Astrocyte of the spinal cord (primary cell): ENCODE measurements at places on chromosomes 1 and 21.

DNA sequence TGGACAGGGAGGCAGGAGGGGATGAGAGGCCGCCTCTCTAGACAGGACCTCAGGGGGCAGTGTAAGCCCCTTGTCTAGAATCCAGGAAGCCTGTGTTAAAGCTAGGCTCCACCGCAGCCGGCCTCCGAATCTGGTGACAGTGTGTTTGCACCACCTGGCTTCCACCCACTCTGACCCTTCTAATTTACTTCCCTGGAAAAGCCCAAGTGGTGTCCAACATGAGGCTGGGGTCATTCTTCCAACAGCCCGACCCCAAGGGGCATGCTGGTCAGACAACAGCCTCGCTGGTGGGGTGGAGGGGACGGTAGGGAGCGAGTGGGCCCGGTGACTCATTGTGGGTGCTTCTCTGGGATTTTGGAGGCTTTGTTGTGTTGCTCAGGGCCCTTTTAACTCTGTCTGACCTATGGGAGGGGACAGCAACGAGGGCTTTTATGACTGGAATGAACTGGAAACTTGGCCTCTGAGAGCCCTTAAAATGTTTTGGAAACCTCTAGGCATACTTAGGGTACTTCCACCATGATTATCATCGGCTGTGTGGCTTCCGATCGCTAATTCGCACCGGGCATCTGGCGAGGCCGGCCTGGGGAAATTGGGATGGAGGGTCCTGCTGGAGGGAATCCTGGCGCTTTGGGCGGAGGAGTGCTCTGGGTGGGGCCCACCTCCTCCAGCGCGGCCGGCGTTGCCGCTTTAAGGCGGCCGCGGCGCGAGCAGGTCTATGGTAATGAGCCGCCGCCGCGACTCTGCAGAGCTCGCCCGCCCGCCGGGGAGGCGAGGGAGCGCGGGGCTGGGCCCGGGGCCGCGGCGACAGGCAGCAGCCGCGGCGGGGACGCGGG is at the start of gene CELSR2:
Gene CELSR2 (plus strand): TSS at position 743 of the 833 bp plus-strand sequence. CDS start 541 bp downstream, outside the sequence.
- peak; percentile 57 for DNase-seq

- no peak for DNase-seq
These were observed 11.7 kb downstream of the COL18A1 start for GRCh38 chr21:45416620-45417019.

GRCh38 chr21:28127175-28127785 is 865.4 kb downstream of the LTN1 start:
- DNase-seq, result no peak

DNA sequence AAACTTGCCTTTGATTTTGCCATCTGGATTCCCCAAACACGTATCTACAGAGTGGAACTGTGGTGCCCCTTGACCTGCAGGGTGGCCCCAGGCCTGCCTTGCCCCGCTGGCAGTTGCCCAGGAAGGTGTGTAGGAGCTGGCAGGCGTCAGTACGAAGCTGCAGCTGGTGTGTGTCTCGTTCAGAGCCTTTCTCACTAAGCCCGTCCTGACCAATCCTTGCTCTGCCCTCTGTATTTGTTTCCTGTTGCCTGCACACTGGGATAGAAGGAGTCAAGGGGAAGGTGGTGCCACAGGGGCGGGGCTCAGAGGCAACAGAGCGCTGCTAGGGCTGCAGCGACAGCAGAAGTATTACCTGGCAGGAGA is 5.2 kb upstream of the VSIG8 start:
- DNase-seq, result no peak

GRCh38 chr1:17886838-17887441 is 131.8 kb downstream of the ACTL8 start:
- no peak for DNase-seq

GRCh38 chr21:45874716-45875415 is 106.7 kb upstream of the COL6A1 start:
- DNase-seq, result peak; percentile 98

GRCh38 chr1:50570066-50570468 is 146.8 kb upstream of the DMRTA2 start:
- peak; percentile 77 for DNase-seq

GRCh38 chr1:5845376-5845775 is 146.8 kb downstream of the NPHP4 start:
- DNase-seq, result no peak

DNA sequence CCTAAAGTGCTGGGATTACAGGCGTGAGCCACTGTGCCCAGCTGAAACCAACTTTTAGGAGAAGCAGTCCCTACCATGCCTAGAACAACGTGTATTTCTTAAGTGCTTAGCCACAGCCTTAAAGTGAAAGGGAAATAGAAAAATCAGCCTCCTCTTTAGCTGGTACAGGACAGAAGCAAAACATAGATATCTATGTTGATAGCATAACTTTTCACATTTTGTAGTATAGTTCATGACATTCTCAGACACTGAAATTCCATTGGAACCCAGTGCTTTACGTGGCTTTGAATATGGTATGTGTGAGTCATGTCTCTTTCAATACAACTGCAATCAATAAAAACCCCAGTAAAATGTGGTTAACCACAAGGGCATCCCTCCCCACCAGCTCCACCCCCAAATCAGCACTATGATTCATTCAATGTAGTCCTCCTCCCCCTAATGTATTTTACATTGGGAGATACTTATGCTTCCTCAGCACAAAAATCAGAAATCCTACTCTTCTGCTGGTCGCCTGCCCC is 32.1 kb downstream of the TGFB2 start:
- DNase-seq, result peak; percentile 98

- DNase-seq, result no peak
These were observed 17.7 kb upstream of the RIPK4 start for GRCh38 chr21:41784456-41785102.

- no peak for DNase-seq
These were observed 142.4 kb downstream of the AK5 start for GRCh38 chr1:77424236-77424635.

- no peak for DNase-seq
These were observed 436.6 kb upstream of the C1orf87 start for GRCh38 chr1:60510162-60510561.

- DNase-seq, result no peak
These were observed 9.0 kb downstream of the IFNAR2 start for GRCh38 chr21:33238565-33239255.

GRCh38 chr1:16205891-16206546 is 6.4 kb downstream of the ARHGEF19 start:
- no peak for DNase-seq

DNA sequence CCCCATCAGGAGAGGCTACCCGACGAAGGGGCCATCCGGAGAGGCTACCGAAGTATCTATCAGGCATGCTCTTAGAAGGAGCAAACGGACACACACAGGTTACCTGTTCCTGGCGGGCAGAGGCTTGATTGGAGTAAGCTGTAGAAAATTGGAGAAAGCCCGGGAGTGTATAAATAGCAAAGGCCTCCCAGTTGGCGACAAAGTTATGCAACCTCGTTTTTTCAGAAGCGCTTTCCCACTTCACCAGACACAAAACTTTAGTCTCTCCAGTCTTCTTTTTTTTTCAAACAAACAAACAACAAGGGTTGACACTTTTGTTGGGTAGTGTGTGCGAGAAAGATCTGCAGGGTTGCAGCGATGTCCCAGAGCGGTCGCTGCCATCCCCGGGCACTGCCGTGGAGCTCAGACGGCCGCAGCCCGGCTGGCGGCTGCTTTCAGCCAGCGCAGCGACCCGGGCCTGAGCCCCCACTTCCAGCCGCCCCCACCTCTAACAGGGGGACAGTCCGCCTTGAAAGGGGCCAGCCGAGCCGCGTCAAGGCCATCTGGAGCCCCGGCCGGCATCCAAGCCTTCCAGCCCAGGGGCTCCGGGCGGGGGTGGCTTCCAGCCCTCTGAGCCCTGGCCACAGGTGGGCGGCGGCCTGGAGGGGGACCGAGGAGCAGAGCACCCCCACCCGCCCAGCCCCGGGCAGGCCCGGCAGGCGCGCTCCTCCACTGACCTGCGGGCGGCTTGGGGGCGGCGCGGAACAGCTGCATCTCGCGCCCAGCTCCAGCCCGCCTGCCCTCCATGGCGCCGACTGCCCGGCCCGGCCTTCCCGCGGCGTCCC is 616 bp downstream of the MCOLN3 start:
- no peak for DNase-seq

GRCh38 chr1:193402977-193403376 is 216.6 kb upstream of the B3GALT2 start:
- DNase-seq, result no peak

DNA sequence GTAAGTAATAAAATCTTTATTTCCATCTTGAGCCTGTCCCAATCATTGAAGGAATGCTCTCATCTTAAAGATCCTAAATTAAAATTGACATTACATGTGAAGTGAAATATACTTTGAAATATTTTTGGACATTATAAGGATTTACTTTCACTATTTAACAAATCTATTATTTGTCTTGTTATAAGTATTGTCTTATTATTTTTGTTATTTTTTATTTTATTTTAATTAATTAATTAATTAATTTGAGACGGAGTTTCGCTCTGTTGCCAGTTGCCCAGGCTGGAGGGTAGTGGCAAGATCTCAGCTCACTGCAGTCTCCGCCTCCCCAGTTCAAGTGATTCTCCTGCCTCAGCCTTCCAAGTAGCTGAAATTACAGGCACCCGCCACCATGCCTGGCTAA is 343.2 kb downstream of the DPYD start:
- DNase-seq, result no peak

GRCh38 chr1:31524186-31524901 is 52.0 kb upstream of the TINAGL1 start:
- no peak for DNase-seq

- no peak for DNase-seq
These were observed 180.8 kb upstream of the CAMK1G start for GRCh38 chr1:209402697-209403096.

- peak; percentile 10 for DNase-seq
These were observed 1.4 kb upstream of the NUP133 start for GRCh38 chr1:229509576-229509975.

- no peak for DNase-seq
These were observed 1.3 kb downstream of the FOXE3 start for GRCh38 chr1:47417170-47418044.

- DNase-seq, result no peak
These were observed 19.1 kb upstream of the PPIH start for GRCh38 chr1:42639116-42639515.

GRCh38 chr1:204338360-204338759 is 21.4 kb downstream of the PLEKHA6 start:
- no peak for DNase-seq

DNA sequence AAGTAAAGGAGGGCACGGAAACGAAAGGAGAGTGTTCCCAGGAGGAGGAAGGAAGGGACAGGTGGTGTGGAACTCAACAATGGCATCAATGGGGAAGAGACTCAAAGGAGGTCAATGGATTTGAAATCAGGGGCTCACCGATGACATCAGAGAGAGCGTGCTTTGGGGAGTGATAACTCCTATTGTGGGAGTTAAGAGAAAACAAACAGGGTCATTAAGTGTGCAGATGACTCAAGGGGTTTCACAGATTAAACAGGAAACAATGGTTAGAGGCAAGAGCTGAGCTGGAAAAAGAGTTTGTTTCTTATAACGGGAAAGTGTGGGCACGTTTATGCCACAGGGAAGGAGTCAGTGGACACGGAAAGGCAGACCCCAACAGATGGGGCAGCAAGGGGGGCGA is 629.1 kb downstream of the SMYD3 start:
- no peak for DNase-seq

- DNase-seq, result peak; percentile 17
These were observed 8.6 kb downstream of the FMOD start for GRCh38 chr1:203342192-203342940.

GRCh38 chr1:39183503-39184353 is 20.8 kb upstream of the MACF1 start:
- DNase-seq, result peak; percentile 80

DNA sequence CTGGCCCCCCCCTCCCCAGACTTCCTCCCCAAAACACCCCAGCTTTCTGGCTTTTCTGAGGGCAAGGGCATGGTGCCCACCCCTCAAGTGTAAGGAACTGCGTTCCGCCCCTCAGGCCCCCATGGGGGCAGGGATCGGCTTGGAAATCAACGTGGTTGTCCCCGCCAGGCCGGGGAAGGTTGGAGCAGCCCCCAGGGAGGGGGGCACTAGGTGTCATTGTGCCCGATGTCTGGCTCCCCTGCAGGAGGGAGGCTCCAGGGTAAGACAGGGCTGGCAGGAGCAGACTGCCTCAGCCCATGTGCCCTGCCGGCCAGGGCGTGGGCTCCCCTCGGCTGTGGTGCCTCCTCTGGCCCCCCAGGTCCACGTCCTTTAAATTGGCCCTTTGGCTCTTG is 7.4 kb upstream of the TFAP2E start:
- no peak for DNase-seq

- no peak for DNase-seq
These were observed 9.5 kb upstream of the BCAR3 start for GRCh38 chr1:93690921-93691789.

- no peak for DNase-seq
These were observed 10.3 kb downstream of the ADGRB2 start for GRCh38 chr1:31753707-31754349.

GRCh38 chr21:16117851-16118590 is 388.2 kb downstream of the USP25 start:
- peak; percentile 94 for DNase-seq

- no peak for DNase-seq
These were observed 80.8 kb upstream of the SLC2A1 start for GRCh38 chr1:43039228-43040055.

GRCh38 chr1:243740255-243740999 is 109.6 kb downstream of the AKT3 start:
- peak; percentile 35 for DNase-seq

- peak; percentile 38 for DNase-seq
These were observed 86.9 kb upstream of the GORAB start for GRCh38 chr1:170445096-170445495.

- no peak for DNase-seq
These were observed 77.6 kb upstream of the RGS18 start for GRCh38 chr1:192080684-192081083.

GRCh38 chr1:159469921-159470533 is 30.5 kb downstream of the OR10J1 start:
- DNase-seq, result peak; percentile 10

DNA sequence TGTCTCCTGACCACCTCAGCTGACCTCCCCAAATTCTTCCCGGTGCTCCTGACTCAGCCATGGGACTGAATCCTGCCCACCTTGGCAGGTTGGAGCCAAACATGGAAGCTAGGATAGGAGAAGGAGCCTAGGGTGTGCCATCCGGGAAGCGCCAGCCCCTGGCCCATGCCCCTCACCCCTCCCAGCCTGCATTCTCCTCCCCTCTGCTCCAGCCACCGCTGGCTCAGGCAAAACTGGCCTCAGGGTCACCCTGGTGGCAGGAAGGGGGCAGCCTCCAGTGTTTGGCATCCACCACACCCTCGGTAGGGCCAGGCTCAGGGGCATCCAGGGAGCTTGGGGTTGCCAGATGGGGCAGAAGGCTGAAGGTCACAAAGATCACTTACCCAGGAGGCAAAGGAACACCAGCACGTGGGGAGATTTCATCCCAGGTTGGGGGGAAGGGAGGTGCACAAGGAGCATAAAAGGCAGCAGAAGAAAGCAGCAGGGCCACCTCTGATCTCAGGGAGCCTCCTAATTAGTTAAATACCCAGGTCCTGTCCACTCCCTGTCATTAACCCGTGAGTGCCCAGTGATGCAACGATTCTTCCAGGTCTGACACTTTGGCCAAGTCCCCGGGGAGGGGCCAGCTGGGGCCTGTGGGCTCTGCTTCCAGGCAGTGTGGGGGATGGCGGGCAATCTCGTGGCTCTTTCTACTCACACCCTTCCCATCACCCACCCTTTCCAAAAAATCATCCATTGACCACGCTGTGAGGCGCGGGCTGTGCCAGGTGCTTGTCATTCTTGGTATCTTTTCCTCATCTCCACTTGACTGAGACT is at the start of gene PLA2G2E:
Gene PLA2G2E (minus strand): TSS at position 481 of the 816 bp plus-strand sequence. CDS start 58 bp downstream, at position 423.
- no peak for DNase-seq

DNA sequence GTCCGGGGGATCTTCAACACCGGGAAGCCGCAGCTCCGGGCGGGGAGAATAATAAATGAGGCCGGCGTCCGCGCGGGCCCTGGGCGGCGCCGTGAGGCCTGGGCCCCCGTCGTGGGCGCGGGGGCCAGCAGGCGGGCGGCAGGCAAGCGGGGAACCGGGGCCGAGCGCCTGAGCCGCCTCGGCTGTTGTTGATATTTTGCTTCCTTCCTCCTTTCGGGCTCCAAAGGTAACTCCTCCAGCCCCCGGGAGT is at the start of gene MEF2D:
Gene MEF2D (minus strand): TSS at position 233 of the 250 bp plus-strand sequence. CDS start 17,483 bp downstream, outside the sequence.
- DNase-seq, result no peak
